ENCODE measurements at places on chromosomes 12 and 14. TPM values are rescaled to one million over a fixed set of nuclear protein-coding genes. Genes with fewer than 3 reads are reported as not detected.
A peak's percentile ranks its signal among the peaks of the same experiment; 100 is the strongest.

IKZF4 gene
- total RNA-seq: 2.4 TPM

IFNG-AS1 gene
- total RNA-seq: not detected

MYH7 gene
- 0.30 TPM for total RNA-seq

OR10G2 gene
- not detected for total RNA-seq

AKAP5 gene
- total RNA-seq: 0.35 TPM

CLEC1A gene
- total RNA-seq: 0.62 TPM

PPP2R5E gene
- total RNA-seq: 18.7 TPM

CLEC12A gene
- 0.22 TPM for total RNA-seq

ADGRD1 gene
- total RNA-seq: 9.4 TPM

PTPRO gene
- total RNA-seq: 1.4 TPM

RHOJ gene
- total RNA-seq: 3.6 TPM

NINJ2 gene
- 9.6 TPM for total RNA-seq

DNA sequence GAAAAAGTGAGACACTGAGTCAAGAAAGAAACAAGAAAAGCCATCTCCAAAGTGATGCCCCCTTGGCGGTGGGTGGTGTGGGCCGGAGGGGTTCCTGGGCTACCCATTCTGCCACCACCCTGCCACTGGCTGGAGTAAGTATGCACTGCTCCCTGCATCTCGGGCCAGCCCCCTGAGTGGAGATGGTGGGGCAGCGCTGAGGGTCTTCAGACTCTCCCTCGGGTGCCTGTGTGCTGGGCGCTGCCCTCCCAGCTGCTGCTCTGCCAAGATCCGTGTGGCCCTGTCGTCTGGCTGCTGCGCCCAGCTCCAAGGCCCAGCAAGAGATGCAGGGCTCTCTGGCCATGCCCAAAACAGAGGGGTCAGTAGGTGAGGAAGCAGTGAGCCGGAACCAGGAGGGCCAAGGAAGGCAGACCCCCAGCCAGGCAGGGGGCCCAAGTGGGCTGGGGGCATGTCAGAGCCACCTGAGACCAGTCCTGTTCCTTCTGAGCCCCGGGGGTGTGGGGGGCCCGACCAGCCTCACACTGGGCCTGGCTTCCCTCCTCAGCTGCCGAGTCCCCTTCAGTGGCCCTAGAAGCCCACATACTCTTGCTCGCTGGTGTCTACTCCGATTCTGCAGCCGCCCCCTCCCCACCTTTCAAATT is 5.2 kb downstream of the GPR132 start:
- H3K36me3 ChIP-seq: no peaks in the 10 kb centered on the region
- peak; percentile 40 for DNase-seq

DNA sequence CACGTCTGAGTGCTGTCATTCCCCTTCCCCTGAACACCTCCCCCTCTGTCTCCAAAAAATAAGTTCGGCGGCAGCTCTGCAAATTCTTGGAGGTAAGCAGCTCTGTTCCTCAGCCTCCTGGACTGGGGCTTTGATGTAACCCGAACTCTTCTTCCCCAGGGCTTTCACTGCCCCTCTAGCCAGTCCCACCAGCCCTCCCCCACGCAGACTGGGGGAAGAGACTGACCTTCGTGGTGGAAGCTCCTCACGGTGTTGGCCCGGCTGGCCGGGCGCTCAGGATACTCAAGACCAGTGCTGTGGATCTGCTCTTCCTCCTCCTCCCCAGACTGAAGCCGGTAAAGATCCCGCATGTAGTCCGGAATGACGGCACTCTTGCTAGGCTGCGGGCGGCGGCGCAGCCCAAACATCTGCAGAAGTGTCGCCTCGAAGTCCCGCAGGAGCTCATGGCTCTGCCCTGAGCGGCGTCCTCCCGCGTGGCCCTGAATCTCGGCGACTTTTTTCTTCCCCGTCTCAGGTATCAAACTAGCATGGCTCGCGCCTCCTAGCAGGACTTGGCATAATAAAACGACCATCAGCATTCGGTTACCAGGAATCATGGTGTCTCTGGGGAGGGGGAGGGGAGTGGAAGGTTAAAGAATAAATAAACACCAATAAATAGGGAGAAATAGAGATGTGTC is 4.9 kb downstream of the BMP4 start:
- no peaks in the 10 kb centered on the region for H3K27me3 ChIP-seq
- no peak for DNase-seq
- peak overlapping the region; percentile 69 for H3K4me3 ChIP-seq
- no peaks in the 10 kb centered on the region for H3K36me3 ChIP-seq
- H3K27ac ChIP-seq: no peak overlapping the region
- H3K4me1 ChIP-seq: no peaks in the 10 kb centered on the region

- no peaks in the 10 kb centered on the region for H3K27me3 ChIP-seq
- peak; percentile 82 for DNase-seq
- H3K4me1 ChIP-seq: peaks cover 52% of the 10 kb centered on the region
- H3K27ac ChIP-seq: peak overlapping the region; percentile 87
- no peaks in the 10 kb centered on the region for H3K36me3 ChIP-seq
Observed at GRCh38 chr14:94392510-94392935, 4.1 kb upstream of the SERPINA1 start.

DNA sequence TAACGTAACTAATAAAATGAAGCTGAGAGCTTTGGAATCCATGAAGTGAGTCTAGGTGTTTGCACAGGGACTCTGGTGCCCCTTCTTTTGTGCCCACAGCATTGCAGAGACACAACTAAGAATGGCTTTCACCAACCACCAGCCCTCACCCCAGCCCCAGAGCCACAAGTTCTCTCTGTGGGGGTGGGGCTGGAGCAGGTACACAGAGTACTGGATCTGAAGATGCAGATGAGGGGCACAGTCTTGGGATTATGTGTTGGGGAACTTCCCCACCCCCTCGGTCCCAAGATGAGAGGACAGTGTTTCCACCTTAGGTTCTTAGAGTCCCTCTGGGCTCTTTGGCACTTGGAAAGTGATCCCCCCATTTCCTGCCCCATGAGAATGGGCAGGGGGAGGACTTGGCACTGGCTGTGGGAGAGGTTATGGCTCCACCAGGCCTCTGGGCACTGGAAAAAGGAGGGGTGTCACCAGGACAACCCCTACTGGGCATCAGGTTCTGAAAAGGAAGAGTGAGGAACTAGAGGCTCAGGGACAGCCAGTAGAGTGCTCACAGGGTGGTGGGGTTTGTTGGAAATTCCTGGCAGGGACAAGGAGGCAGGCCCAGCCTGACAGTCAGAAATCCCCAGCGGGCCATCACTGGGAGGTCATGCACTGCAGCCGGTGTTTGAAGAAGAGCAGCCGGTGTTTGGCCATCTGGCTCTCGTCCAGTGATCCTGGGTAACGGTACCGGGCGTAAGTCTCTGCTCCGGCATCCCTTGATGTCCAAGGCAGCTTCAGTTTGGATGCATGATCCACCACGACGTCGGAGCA is 6.7 kb downstream of the B4GALNT1 start:
- H3K27ac ChIP-seq: no peak overlapping the region
- H3K4me3 ChIP-seq: no peak overlapping the region
- H3K4me1 ChIP-seq: no peaks in the 10 kb centered on the region
- no peaks in the 10 kb centered on the region for H3K36me3 ChIP-seq
- H3K27me3 ChIP-seq: peaks cover 29% of the 10 kb centered on the region

GRCh38 chr12:51941011-51941581 is 10.4 kb upstream of the ACVR1B start:
- no peak overlapping the region for H3K27ac ChIP-seq
- H3K27me3 ChIP-seq: no peaks in the 10 kb centered on the region
- no peaks in the 10 kb centered on the region for H3K4me1 ChIP-seq
- no peak overlapping the region for H3K4me3 ChIP-seq
- no peaks in the 10 kb centered on the region for H3K36me3 ChIP-seq

- H3K36me3 ChIP-seq: no peaks in the 10 kb centered on the region
- peak overlapping the region; percentile 65 for H3K27ac ChIP-seq
- H3K27me3 ChIP-seq: no peaks in the 10 kb centered on the region
- no peak overlapping the region for H3K4me3 ChIP-seq
- H3K4me1 ChIP-seq: peaks cover 50% of the 10 kb centered on the region
- peak; percentile 89 for DNase-seq
Observed at GRCh38 chr14:104680806-104681688, 8.4 kb upstream of the INF2 start.

GRCh38 chr12:45379261-45379660 is 163.4 kb downstream of the ANO6 start:
- H3K4me3 ChIP-seq: no peak overlapping the region
- peaks cover 2% of the 10 kb centered on the region for H3K36me3 ChIP-seq
- DNase-seq: no peak
- no peak overlapping the region for H3K27ac ChIP-seq
- H3K4me1 ChIP-seq: no peaks in the 10 kb centered on the region

DNA sequence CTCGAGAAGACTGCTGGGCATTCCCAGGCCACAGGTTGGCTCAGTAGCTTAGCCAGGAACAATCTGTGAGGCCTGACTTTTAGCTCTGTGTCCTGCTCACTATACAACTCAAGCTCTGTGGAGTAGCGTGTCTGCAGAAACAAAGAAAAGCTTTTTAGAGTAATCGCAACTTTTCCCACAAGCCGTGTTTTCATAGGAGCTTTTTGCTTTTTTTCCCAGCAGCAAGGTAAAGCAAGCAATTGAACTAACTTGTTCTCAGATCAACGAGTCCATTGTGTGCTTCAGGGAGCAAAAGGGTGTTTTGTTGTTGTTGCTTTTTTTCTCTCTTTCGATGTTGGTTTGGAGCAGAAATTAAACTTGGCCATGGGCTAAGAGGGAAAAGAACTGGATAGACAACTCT is 97.3 kb upstream of the BCL2L14 start:
- H3K4me3 ChIP-seq: no peak overlapping the region
- H3K27ac ChIP-seq: no peak overlapping the region
- no peaks in the 10 kb centered on the region for H3K36me3 ChIP-seq
- no peak for DNase-seq
- no peaks in the 10 kb centered on the region for H3K4me1 ChIP-seq
- no peaks in the 10 kb centered on the region for H3K27me3 ChIP-seq

DNA sequence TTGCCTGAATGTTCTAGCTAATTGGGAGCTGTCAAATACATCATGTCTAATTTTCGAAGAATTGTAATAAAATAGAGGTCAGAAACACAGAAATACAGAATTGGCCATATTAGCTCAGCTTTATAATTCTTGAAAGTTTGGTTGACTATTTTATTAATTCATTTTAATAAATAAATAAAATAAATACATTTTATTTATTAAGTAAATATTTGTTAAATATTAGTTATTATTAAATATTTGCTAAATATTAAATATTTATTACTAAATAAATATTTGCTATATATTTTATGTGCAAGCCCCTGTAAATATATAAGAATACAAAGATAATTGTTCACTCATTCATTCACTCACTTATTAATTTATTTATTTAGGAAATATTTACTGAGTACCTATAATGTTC is 231.3 kb downstream of the SSPN start:
- no peak for DNase-seq
- no peak overlapping the region for H3K4me3 ChIP-seq
- H3K27ac ChIP-seq: no peak overlapping the region
- no peaks in the 10 kb centered on the region for H3K36me3 ChIP-seq
- no peaks in the 10 kb centered on the region for H3K27me3 ChIP-seq

- no peaks in the 10 kb centered on the region for H3K27me3 ChIP-seq
- no peaks in the 10 kb centered on the region for H3K4me1 ChIP-seq
- no peak overlapping the region for H3K27ac ChIP-seq
- no peak overlapping the region for H3K4me3 ChIP-seq
- H3K36me3 ChIP-seq: no peaks in the 10 kb centered on the region
- no peak for DNase-seq
Observed at GRCh38 chr12:127655691-127656090, 611.3 kb upstream of the TMEM132C start.

DNA sequence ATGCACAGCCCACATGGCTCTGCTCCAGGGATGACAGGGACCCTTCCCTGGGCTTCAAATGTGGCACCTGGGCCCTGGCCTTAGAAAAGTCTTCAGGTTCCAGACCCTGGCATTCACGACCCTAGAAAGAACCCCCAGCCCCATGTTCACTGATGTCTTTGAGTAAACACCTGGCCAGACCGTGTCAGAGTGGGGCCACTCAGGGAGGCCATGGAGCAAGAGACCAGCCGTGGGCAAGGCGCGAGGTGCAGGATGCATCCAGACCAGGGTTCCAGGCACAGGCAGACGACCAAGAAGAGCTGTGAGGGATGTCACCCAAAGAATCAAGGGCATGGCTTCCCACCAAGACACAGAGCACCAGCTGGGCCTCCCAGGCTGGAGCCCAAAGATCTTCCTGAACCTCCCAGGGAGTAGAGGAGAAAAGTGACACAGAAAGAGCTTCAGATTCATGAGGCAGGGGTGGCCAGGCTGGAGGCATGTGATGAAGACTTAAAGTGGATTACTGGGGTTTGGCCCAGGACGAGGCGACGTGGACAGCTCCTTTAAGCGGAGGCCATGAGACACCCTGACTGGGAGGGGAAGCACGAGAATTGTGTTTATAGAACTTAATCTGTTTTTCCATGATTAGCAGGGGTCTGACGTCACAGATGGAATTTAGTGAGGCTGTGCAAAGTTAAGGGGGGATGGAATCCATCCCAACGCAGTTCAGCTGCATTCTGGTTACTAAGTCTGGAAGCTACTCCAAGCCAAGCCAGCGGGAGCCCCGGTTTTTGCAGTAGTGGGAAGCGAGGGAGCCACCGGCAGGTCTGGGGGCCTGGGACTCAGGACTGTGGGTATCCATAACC is 61.6 kb downstream of the ARL6IP4 start:
- H3K4me1 ChIP-seq: peaks cover 25% of the 10 kb centered on the region
- H3K27me3 ChIP-seq: no peaks in the 10 kb centered on the region
- no peaks in the 10 kb centered on the region for H3K36me3 ChIP-seq
- no peak overlapping the region for H3K27ac ChIP-seq

Measured in right lobe of liver (tissue), 6 donors.